SJSA1 (cell line): ENCODE measurements at places on chromosomes 13 and 19.

DNA sequence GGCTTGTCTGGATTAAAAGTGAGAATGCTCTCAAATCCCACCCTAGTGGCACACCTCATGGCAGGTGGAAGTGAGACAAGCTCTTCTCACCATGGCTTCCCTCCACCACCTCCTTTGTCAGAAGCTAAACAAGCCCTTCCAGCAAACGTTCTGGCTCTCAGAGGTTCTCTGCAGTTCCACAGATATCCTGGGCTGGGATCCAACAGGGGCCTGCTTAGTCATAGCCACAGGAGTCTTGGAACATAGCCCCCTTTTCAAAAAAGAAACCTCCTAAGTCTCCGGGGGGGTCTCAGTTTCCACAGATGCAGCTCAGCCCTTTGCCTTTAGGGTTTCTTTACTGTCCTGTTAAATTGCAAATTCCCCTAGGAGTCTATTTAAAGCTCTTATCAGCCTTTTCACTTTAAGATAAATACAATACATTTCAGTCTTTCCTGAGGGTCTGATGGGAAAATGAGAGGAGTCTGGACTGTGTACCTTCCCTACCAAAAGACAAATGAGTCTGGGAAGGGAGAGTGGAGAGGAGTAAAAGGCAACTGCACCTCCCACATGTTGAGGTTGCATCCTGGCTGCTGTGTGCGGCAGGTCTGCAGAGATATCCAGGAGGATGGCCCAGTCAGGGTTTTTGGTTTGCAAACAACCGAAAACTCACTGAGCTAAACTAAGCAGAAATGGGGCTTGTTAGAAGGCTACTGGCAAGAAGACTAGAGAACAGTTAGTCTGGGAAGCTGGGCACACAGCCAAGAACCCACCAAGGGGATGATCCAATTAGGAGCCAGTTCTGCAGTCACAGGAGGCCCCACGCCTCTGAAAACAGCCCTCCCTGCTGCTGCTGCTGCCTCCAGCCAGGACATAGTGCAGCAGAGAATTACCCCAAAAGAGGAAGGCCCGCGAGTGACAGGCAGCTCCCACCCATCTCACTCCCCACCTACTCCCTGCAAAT is 41.4 kb upstream of the SERP2 start:
- DNase-seq: peak; percentile 75

DNA sequence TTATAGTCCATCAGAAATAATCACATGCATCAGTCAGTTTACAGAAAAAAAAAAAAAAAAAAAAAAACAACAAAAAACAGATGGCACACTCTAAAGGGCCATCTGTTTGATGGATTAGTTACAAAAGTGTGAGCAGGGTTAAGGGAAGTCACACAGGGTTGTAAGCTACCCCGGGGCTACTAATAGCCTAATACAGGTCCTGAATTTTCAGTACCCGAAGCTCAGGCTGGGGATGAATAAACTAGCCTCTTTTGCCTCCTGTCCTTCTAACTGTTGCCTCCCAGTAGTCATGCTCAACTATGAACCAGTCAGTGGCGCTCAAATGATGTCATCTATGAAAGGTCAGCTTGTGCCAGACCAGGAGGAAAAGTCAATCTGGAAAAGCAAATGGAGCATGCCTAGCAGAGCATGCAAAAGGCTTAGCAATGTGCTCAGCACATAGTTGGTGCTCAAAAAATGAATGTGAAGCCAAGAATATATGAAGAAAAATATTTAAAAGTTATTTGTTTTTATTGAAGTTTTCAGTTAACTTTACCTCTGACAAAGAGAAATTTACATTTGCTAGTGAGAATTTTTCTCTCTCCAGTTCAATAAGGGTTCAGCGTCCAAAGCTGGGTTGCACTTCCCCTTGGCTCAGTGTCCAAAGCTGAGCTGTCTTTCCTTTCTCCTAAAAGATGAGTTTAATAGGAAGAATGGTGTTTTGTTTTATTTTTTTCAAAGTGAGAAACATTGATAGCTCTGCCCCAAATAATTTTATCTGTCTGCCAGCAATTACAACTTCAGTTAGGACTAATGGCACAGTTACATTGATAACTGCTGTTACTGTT is 30.8 kb upstream of the LRCH1 start:
- DNase-seq: no peak

GRCh38 chr19:16892436-16892835 is 3.6 kb downstream of the F2RL3 start:
- no peak for DNase-seq

DNA sequence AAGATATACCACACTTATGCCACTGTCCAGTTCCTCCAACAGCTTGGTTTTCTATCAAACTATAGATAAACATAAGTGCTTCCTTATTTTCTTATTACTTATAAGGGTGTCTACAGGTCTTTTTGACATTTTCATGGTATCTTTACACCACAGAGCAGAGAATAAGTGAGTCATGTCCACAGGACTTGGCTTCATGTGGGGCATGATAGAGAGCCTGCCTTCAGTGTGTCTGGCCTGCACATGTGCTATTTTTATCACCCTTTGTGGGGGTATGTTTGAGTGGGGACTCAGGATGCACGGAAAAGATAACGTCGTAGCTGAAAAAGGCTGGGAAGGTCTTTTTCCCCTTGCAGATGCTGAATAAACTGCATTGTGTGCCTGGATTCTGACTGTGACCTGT is 8.1 kb upstream of the STOML3 start:
- DNase-seq: no peak

DNA sequence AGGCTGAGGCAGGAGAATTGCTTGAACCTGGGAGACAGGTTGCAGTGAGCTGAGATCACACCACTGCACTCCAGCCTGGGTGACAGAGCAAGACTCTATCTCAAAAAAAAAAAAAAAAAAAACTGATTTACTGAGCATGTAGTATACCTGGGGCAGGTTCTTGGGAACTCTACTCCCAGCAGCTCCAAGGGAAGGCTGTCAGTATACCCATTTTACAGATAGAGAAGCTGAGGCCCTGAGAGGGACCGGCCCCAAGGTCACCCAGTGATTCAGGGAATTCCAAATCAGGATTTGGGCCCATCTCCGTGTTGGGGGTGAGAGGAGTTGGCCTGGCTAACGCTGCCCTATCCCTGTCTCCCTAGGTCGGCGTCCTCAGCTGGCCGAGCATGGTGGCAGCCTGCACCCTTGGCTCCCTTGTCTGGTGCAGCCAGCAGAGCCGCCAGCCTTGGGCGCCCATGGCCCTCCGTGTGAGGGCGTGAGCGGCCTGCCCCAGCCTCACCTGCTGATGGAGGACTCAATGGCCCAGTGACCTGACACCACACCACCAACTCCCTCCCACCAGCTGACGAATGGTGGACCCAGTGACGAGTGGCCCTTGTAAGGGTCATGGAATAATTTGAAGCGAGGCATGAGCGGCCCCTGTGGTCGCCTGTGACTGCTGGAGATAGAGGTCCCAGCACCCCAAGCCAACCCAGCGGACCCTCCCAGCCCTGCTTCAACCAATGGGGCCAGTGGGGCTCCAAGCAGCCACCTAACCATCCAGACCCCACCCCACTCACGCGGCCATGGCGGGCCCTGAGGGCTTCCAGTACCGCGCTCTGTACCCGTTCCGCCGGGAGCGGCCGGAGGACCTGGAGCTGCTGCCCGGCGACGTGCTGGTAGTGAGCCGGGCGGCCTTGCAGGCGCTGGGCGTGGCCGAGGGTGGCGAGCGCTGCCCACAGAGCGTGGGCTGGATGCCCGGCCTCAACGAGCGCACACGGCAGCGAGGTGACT is 2.4 kb downstream of the PIK3R2 start:
- DNase-seq: no peak

DNA sequence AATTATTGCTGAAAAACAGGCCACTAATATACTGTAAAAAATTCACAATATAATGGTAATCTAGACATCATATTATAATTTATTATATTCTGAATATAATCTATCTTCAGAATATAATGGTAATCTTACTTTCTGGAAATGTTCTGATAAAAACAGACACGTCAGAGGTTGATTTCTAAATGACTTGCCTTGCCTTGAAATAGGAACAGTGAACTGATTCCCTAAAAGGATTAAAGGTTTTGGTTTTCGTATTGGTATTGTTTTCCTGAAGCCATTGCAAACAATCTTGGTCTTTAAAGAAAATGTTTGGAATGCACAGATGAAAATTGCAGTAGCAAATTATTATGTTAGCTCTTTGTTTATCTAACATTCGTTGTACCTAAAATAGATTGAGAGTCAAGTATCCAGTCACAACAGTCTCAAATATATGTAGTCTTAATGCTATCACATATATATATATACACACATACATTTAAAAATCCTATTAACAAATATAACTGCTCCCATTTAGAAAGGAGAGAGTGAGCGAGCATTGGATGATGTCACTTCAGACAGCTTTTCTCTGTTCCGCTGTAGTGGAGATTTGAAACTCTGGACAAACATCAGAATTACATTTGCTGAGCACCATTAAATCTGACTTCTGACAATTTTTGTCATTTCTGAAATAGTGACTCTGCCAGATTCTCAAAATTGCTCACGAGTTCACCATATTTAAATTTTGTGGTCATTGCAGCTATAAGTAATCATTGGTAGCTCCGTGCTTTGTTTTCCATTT is 1.7 kb downstream of the ITM2B start:
- DNase-seq: peak; percentile 28

DNA sequence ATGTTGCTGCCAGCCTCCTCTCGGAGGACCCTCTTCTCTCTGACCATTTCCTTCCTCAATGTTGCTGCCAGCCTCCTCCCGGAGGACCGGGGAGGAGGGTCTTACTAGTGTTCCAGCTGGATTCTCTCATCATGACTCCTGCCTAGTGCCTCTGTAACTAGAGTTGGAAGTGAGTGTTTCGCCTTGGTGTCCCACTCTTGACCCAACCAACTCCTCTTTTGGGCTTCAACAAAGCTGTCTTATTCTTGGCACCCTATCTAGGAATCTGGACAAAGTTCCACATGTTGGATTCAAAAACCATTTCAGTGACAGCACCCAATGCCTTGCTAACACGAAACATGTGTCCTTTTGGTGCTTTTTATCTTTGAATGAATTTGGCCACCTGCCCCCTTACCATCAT is 165.4 kb downstream of the GPC5 start:
- DNase-seq: no peak

DNA sequence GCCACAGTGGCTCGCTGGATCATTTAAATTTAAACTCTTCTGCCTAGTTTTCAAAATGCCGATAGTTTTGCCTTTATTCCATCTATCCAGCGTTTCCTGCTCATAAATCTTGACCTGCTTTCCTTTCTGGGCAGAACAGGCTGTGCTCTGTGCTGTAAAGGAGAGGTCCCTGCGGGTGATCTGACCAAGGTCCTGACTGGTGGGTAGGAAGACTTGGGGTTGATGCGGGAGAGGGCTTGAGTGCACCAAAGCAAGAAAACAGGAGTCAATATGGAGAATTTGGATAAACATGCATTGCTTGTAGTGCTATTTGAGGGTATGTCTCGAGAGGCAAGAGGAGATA is 533.6 kb downstream of the MYO16 start:
- DNase-seq: peak; percentile 66

- DNase-seq: no peak
Measured at GRCh38 chr13:108728370-108728769, 99.0 kb downstream of the MYO16 start.

DNA sequence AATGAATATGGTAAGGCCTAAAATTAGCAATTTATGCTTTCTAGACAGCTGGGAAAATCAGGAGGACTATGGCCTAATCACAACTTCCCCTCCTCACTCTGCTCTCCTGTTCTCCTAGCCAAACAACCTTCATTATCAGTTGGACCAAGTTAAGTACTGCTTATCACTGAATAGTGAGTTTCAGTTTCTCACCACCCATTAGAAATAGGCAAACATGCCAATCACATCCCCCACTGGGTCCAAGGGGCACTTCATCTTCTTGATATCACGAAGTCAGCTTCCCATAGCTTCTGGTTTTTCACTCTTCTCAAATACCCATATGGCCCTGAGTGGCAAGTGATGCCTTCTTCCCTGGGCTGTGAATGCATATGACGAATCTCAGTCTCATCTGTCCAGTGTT is 689.6 kb downstream of the SLITRK5 start:
- no peak for DNase-seq

- DNase-seq: no peak
Measured at GRCh38 chr13:46751811-46752635, 44.9 kb downstream of the ESD start.

DNA sequence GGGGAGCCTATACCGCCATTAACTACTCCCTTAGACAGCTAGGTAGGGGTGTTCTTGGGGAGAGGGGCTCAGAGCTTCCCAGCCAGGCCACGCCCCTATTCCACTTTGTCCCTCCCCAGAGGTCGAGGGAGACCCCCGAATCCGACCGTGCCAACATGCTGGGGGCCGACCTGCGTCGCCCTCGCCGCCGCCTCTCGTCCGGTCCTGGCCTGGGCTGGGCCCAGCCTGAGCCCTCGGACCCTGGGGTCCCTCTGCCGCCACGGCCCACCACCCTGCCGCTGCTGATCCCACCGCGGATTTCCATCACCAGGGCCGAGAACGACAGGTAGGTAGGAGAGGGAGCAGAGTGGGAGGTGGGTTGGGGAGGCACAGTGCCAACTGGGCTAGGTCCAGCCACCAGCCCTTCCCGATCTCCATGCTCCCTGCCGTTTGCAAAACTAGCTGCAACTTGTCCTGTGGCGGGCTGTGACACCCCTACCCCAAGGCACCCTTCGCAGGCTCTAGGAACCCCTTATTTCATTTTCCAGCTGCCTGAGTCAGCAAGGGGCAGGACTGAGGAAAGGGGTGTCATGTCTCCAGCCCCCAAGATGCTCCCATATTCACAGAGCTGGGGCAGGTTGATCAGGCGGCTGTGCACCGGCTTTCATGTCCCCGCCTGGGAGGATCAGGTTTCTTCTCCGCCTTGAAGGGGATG is 2.6 kb upstream of the PDE4A start:
- DNase-seq: no peak

- DNase-seq: no peak
Measured at GRCh38 chr13:46529216-46529919, 23.6 kb upstream of the LRCH1 start.

- no peak for DNase-seq
Measured at GRCh38 chr13:84902243-84902642, 897.0 kb downstream of the SLITRK6 start.

GRCh38 chr13:44698066-44698465 is 121.9 kb upstream of the TSC22D1 start:
- DNase-seq: no peak

- no peak for DNase-seq
Measured at GRCh38 chr13:63460462-63461090, 2044.9 kb upstream of the PCDH20 start.

DNA sequence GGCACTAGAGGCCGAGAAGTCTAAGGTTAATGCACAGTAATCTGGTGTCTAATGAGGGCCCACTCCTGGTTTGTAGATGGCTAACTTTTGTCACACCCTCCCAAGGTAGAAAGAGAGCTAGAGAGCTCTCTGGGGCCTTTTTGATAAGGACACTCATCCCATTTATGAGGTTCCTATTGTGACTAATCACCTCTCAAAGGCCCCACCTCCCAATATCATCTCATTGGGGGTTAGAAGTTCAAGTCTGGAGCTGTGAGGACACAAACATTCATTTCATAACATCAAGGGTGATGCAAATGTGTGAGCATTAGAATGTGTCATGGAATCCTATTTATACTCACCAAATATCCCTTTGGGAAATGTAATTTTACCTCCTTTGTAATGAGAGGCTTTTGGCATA is 79.2 kb upstream of the SLC10A2 start:
- no peak for DNase-seq

- no peak for DNase-seq
Measured at GRCh38 chr19:12867120-12868099, 13.8 kb downstream of the DNASE2 start.

- DNase-seq: no peak
Measured at GRCh38 chr13:108220041-108220440, 1.8 kb downstream of the ABHD13 start.
